Endothelial cell of umbilical vein (primary cell): ENCODE measurements at places on chromosomes 12 and 14. TPM values are rescaled to one million over a fixed set of nuclear protein-coding genes. Genes with fewer than 3 reads are reported as not detected.

DNA sequence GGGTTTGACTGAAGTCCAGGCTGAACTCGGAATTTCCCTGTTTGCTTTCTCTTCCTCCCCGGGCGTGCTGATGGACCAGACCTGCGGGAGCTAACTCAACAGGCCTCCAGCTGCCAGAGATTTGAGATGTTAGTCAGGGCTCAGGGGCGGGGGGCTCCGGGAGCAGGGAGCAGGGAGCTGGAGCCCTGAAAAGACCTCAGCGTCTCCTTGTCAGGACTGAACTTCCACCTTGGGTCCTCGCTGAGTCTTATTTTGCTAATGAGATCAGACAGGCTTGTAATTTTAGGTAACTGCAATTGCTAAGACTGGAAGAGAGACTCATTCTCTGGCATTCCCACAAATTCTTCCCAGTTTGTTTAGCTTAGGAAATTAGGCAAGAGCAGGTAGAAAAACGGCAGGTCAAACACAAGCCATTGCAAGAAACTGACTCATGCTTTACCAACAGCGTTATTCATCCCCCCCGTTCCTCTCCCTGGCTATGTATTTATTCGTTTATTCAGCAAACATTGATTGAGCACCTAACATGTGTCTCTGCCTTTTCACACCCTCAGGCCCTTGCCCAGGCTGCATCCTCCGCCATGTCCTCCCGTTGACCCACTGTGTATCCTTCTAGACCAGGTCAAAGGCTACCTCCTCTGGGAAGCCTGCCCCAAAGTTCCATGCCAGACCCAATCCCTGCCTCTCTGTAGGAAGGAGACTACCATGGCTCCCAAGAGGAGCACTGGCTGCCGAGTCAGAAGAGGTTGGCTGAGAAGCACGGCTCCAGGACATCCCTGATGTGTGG lies 80.4 kb upstream of the DIO3 start:
- no peaks in the 10 kb centered on the region for H3K27me3 ChIP-seq
- no peak overlapping the region for H3K4me3 ChIP-seq
- H3K36me3 ChIP-seq = no peaks in the 10 kb centered on the region
- H3K27ac ChIP-seq = no peak overlapping the region
- H3K4me1 ChIP-seq = no peaks in the 10 kb centered on the region

DNA sequence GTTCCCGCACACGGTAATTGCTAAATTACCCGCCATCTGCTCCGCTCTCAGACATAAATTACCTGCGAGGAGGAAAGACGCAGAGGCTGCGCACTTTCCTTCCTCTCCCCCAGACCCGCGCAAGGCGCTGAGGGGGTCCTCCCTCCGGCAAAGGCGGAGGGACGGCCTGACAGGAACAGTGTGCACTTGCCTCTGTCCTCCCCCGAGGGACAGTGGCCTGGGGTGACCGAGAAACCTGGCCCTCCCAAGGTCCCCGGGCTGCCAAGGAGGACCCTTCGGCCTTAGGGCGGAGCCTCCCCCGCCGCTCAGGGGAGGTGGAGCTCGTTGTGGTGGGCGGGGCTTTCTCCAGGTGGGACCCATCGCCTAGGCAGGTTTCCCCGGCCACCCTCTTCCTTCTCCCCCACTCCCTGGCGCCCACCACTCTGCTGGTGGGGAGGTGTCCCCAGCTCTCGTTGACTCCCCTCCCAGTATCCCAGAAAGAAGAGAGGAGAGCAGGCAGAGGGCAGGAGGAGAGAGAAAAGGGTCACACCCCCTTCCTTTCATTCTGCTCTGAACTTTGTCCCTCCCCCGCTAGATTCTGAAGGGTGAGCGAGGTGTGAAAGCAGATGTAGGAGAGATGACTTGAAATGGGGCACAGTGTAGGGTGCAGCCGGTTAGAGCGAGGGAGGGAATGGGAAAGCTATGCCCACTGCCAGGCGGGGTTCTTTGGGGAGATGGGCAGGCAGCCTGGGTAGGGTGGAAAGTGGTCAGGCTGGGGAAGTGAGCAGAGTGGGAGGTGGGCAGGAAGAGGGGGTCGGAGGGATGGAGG lies 11.4 kb upstream of the CALCOCO1 start:
- H3K27me3 ChIP-seq = peaks cover 73% of the 10 kb centered on the region
- no peaks in the 10 kb centered on the region for H3K36me3 ChIP-seq
- H3K27ac ChIP-seq = no peak overlapping the region
- no peak for DNase-seq
- no peak overlapping the region for H3K4me3 ChIP-seq

DNA sequence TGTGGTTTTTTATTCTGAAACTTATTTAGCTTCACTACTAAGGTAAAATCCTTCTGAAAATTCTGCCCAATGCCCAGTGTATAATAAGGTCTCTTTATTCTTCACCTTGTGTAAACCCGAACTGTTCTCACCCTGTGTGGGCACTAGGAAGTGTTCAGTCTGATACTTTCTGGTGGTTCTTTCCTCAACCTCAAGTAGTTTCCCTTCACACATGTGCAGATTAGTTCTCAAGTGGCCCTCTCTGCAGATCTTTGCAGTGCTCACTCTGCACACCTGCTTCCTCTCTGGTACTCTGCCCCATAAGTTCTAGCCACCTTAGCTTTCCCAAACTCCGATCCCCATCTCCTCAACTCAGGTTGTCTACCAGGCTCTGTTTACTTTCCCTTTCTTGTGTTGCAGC lies 61.6 kb downstream of the RAD51B start:
- DNase-seq = peak; percentile 5
- H3K36me3 ChIP-seq = no peaks in the 10 kb centered on the region
- no peak overlapping the region for H3K4me3 ChIP-seq
- H3K27me3 ChIP-seq = no peaks in the 10 kb centered on the region
- H3K27ac ChIP-seq = no peak overlapping the region

DNA sequence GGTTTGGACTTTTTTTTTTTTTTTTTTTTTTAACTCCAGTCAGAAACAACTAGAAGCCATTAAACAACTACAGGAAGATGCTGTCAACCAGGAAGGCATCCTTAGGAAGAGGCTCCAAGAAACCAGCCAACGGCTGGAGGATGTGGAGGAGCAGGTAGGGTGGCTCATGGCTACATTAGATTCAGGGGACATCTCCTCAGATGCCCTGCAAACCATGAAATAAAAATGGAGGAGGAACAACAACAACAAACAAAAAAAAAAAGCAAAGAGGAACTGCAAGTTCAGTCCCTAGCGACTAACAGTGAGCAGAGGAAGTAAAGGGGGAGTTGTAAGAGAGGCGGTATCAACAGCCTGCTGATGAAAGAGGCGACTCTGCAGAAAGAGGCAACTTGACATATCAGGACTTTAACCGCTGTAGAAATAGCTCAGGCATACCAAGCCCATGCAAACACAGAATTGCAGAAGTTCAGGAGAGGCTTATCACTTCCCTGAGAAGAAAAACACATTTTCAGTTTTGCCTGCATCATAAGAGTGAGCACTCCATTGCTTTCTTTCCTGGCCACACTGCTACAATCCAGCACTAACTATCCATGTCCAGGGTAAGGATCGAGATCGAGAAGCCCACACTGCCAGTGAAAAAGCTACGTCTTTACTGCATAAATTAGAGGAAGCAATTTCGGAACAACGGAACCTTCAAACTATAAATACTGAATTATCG lies 103.5 kb upstream of the BCAT1 start:
- H3K36me3 ChIP-seq = no peaks in the 10 kb centered on the region
- H3K27ac ChIP-seq = no peak overlapping the region
- DNase-seq = no peak
- H3K27me3 ChIP-seq = peaks cover 3% of the 10 kb centered on the region
- H3K4me1 ChIP-seq = no peaks in the 10 kb centered on the region

GRCh38 chr12:23887055-23887835 lies 62.2 kb downstream of the SOX5 start:
- DNase-seq = peak; percentile 72
- no peaks in the 10 kb centered on the region for H3K36me3 ChIP-seq
- H3K4me3 ChIP-seq = no peak overlapping the region

DNA sequence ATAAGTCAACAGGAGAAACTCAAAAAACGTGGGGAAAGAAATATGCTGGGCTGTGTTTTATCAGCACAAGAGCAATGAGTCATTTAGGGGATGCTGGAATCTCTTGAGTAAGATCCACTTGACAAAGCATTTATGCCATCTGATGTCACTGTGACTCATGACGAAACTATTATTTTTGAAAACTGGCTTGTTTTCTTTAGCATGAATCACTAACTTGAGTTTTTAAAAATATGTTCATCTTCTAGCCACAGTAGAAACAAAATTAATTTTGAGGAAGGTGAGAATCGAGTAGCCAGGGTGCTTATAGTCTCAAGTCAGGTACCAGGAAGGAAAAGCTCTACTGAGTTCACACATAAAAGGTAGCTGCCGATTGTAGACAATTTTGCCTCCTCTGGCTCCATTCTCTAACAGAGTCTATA lies 456.2 kb upstream of the MGAT4C start:
- peak; percentile 96 for DNase-seq
- H3K4me1 ChIP-seq = peaks cover 13% of the 10 kb centered on the region
- no peak overlapping the region for H3K4me3 ChIP-seq
- no peaks in the 10 kb centered on the region for H3K27me3 ChIP-seq

DNA sequence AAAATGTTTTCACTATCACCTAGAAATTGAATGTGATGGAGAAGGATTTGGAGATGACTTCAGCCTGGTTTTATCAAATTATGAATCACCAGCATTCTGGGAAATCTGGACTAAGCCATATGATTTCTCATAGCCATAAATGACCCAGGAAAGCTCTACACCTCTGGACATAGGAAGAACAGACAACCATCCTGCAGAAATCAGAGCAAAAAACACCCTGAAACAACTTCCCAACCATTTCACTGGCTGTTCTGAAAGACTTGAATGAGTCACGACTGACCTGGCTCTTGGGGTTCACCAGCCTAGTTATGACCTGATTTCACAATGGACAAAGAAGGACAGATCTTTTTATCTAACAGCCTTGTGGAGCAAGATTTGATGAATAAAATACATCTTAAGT lies 123.8 kb downstream of the KCNH5 start:
- no peaks in the 10 kb centered on the region for H3K27me3 ChIP-seq
- no peak overlapping the region for H3K4me3 ChIP-seq
- no peaks in the 10 kb centered on the region for H3K36me3 ChIP-seq
- H3K4me1 ChIP-seq = no peaks in the 10 kb centered on the region
- no peak for DNase-seq

- H3K27me3 ChIP-seq = no peaks in the 10 kb centered on the region
- no peak for DNase-seq
- H3K4me3 ChIP-seq = no peak overlapping the region
- no peaks in the 10 kb centered on the region for H3K4me1 ChIP-seq
Measured at GRCh38 chr14:66056268-66056907, 429.8 kb upstream of the CCDC196 start.

DNA sequence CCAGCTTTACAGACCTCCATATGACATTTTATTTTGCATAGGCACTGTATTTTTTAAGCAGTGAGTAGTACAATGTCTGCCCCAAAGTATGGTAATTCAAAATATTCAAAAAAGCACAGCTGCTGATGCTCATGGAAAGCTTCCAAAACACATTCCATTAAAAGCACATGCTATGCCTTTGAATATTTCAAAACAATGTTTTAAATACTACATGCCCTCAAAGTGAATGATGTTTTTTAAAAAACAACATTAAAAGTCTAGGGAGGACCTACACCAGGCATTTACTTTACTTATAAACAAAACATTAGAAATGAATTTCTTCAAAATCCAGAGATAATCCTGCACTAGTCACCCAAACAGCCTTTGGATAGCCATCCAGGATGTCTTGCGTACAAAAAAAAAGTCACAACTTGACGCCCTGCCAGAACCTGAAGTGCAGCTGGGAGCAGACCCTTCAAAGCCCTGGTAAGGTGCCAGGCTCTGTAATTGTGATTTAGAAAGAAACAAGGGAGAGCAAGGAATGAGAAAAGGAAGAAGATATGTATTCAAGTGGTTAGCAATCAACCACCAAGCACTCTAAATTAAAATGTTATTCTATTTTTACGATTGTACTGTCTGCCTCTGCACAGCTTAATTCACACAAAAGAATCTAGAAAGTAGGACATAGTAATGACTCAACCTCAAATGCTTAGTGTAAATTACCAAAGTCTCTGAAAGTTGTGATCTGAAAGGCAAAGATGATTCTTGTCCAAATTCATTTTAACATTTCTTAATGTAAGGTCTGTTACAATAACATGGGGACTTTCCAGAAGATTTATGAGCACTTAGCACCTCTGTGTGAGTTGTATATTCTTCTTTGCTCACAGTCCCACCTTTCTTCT lies 31.9 kb downstream of the CEP83 start:
- H3K27ac ChIP-seq = no peak overlapping the region
- H3K36me3 ChIP-seq = no peaks in the 10 kb centered on the region
- H3K4me3 ChIP-seq = no peak overlapping the region
- H3K4me1 ChIP-seq = peaks cover 6% of the 10 kb centered on the region
- peak; percentile 85 for DNase-seq

GRCh38 chr14:98278800-98279199 lies 993.2 kb downstream of the BCL11B start:
- DNase-seq = no peak
- no peak overlapping the region for H3K27ac ChIP-seq
- no peak overlapping the region for H3K4me3 ChIP-seq
- H3K27me3 ChIP-seq = no peaks in the 10 kb centered on the region

GRCh38 chr14:71472356-71473340 lies 459.6 kb upstream of the RGS6 start:
- H3K4me1 ChIP-seq = no peaks in the 10 kb centered on the region
- H3K4me3 ChIP-seq = no peak overlapping the region
- H3K27ac ChIP-seq = no peak overlapping the region
- no peak for DNase-seq
- no peaks in the 10 kb centered on the region for H3K36me3 ChIP-seq

- DNase-seq = no peak
- no peak overlapping the region for H3K27ac ChIP-seq
- H3K36me3 ChIP-seq = no peaks in the 10 kb centered on the region
- peaks cover 10% of the 10 kb centered on the region for H3K27me3 ChIP-seq
Measured at GRCh38 chr12:39620659-39621658, 1.4 kb upstream of the ABCD2 start.

The PKP2 gene
- 6.5 and 9.1 TPM in 2 replicates for total RNA-seq

The JPH4 gene
- not detected in 2 replicates for total RNA-seq

The P2RX2 gene
- total RNA-seq = not detected in 2 replicates

The OTOGL gene
- total RNA-seq = 2.0 and 3.1 TPM in 2 replicates
